ENCODE measurements at places on chromosomes 16 and 17.

DNA sequence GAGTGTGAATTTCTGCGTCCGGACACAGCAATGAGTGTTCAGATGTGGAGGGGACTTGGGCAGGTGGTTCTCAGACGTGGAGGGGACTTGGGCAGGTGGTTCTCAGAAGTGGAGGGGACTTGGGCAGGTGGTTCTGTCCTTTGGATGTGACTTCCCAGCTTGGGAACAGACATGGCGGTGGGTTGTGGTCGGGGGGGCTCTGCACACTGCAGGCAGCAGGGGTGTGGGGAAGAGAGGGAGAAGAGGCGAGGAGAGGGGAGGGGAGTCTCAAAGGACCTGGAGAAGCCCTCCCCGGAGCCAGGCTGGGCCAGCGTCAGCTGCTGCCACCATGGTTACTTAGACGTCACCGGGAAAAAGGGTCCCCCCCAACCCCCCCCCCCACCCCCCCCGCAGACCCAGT is 9.8 kb downstream of the SOX8 start:
- no peak for DNase-seq

DNA sequence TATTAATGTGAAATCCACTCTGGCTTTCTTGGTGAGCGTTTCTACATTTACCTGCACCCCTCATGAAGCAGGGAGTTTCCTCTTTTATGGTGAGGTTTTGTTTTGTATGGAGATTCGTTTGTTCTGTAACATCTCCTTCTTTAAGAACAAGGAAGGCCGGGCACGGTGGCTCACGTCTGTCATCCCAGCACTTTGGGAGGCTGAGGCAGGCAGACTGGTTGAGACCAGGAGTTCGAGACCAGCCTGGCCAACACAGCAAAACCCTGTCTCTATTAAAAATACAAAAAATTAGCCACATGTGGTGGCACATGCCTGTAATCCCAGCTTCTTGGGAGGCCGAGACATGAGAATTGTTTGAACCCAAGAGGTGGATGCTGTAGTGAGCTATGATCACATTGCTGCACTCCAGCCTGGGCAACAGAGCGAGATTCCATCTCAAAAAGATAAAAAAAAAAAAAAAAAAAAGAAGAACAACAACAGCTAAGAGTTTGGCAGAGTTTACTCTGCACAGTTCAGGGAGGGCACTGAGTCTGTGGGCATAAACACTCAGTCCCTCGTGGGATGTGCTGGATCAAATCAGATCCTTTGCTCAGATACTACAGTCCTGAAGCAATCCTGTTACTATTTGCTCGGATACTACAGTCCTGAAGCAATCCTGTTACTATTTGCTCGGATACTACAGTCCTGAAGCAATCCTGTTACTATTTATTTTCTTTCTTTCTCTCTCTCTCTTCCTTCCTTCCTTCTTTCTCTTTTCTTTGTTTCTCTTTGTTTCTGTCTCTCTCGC is 28.9 kb downstream of the ADCY9 start:
- no peak for DNase-seq

- no peak for DNase-seq
Observed at GRCh38 chr17:40342504-40343218, 21.9 kb downstream of the GJD3 start.

GRCh38 chr16:4615384-4616046 is 827 bp upstream of the UBALD1 start:
- no peak for DNase-seq

DNA sequence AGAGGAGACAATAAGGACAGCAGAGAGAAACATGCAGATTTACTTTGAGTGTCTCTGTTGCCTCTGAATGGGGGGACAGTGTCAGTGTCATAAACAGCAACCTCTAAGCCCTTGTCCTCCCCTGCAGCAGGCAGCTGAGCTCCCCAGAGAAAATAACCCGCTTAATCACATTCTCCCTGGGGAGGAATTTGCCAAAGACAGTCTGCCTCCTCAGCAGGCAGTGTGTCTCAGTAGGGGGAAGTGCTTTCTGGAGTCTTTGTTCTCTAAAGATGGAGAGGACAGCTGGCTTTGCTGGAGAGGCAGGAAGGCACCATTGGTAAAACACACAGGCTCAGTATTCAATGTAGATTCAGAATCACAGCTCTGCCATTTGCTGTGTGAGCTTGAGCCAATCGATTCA is 16.1 kb downstream of the TEKT5 start:
- DNase-seq, result no peak

- DNase-seq, result no peak
Observed at GRCh38 chr17:28348979-28349378, 8.3 kb downstream of the POLDIP2 start.

DNA sequence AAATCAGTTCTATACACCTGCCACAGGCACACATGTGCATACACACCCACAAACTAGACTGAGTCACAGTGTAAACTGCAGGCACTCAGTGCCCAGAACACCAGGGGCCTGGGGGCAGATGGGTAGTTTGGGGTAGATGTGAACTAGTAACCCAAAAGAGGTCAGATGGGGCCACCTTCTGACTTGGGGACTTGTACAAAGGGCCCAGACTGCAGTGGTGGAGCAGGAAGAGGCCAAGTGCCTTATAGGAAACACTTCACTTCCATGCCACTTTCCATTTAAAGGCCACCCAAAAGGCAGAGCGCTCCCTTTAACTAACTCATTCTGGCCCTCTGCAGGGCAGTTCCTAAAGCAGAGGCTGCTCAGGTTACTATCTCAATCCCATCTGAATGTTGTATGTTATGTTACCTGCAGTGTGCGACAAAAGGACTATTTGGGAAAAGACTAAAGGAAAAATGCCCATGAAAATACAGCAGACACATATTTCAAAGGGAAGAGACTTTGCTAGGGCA is 27.8 kb upstream of the ERN1 start:
- no peak for DNase-seq

DNA sequence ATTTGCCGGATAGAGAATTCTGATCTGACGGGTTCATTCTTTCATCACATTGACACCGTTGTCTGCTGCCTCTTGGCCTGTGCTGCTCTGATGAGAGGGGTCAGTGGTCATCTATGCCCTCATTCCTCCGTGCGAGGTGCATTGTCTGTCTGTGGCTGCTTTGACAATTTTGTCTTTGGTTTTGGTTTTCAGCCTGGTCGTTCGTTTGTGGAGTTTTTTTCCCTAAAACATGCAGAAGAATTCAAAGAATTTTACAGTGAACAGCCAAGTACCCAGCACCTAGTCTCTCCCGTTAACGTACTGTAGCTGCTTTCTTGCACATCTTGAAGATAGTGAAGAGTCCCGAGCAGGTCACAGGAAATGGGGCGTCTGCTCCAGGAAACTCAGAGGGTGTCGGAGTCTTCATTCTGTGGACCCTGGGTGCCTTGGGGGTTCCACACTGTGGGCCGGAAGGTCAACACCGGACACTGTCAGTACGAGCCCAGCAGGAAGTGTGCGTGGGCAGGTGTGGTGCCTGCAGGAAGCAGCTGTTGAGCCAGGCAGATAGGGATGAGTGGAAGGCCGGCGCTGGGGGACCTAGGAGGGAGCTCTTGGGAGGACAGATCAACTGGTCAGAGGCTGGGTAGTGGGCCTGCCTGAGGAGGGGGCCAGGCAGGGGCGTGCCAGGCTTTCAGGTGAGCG is 28.2 kb downstream of the CRAMP1 start:
- DNase-seq, result no peak
